GM12865 (cell line): ENCODE measurements at places on chromosomes 3 and 15.

GRCh38 chr3:66047311-66048050 lies 8.8 kb upstream of the MAGI1 start:
- DNase-seq = no peak

DNA sequence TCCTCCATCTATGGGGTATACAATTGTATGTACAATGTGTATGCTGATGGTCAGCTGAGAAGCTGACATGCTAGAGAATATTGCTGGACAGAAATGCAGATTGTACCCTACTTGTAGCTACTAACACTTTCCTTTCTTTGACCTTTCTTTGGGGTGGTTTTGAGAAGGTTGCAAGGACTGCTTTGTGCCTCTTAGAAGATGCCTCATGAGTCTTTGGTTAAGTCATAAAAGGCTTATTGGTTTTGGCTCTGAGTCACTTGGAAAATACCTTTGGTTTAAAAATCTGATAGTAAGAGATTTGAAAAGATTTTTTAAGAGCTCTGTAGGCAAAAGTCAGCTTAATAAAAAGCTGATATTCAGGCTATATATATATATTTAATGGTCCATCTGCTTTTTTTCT lies 71.5 kb downstream of the ZMAT3 start:
- peak; percentile 56 for DNase-seq

DNA sequence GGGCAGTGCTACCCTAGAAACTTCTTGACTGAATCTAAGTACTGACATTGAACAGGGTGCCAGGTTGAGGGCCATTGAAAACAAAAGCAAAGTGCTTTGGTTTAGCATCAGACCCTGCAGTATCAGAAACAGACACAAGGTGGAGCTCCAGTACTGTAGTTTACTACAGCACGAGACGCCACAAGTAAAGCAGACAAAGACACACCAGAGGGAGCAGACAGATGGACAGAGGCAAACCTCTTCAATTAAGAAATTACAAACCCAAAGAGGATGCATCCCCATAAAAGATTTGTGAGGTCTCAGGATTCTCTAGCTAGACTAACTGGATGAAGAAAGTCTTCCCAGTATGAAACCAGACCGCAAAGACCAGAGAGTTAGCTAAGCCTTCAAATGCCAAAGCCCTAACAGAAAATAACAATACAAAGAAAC lies 16.6 kb downstream of the TOP2B start:
- peak; percentile 91 for DNase-seq

GRCh38 chr3:131526801-131527347 lies 24.1 kb upstream of the MRPL3 start:
- DNase-seq = peak; percentile 46

DNA sequence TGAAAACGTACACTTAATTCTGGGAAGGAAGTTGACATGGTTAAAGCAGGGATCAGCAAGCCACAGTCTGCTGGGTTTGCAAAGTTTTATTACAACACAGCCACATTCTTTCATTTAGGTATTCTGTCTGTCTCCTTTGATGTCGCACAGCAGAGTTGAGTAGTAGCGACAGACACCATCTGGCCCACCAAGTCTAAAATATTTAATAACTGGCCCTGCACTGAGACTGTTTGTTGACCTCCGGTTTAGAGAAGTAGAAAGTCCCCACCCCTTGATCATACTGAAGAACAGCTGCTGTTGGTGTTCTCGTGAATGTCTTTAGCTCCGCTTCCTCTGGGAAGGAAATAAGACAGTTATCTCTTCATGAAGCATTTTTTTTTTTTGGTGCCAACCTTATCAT lies 66.2 kb downstream of the MCTP2 start:
- no peak for DNase-seq
